Cortex of kidney (tissue), 1 donor: ENCODE measurements at places on chromosomes 11 and 22.

DNA sequence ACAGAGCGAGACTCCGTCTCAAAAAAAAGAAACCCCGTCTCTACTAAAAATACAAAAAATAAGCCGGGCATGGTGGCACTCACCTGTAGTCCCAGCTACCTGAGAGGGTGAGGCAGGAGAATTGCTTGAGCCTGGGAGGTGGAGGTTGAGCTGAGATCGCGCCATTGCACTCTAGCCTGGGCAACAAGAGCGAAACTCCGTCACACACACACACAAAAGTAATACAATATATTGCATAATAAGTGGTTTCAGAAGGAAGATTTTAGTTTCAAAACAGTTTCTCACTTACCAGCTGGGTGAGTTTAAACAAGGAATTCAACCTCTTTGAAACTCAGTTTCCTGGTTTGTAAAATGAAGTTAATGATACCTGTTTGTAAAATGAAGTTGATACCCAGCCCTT lies 32.7 kb upstream of the HTR3A start:
- DNase-seq, result no peak

- DNase-seq, result no peak
Observed at GRCh38 chr22:38710351-38710750, 4.6 kb downstream of the GTPBP1 start.

DNA sequence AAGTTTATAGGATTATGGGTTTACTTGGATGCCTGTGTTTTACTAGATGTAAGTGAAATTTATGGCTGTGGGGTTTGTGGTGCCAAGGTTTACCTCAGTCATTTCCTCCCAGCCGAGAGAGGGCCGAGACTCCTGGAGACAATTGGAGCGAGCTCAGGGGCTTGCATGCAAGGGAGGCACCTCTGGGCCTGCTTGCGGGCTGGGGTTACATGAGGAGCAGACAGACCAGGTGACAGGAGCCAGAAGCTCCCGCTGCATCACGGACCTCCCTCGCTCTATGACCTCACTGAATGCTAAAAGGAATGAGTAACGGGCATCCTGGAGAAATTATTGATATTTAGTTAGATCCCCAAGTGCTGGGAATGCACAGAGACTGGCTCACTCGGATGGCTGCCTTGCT lies 275.2 kb upstream of the KIRREL3 start:
- DNase-seq, result no peak

DNA sequence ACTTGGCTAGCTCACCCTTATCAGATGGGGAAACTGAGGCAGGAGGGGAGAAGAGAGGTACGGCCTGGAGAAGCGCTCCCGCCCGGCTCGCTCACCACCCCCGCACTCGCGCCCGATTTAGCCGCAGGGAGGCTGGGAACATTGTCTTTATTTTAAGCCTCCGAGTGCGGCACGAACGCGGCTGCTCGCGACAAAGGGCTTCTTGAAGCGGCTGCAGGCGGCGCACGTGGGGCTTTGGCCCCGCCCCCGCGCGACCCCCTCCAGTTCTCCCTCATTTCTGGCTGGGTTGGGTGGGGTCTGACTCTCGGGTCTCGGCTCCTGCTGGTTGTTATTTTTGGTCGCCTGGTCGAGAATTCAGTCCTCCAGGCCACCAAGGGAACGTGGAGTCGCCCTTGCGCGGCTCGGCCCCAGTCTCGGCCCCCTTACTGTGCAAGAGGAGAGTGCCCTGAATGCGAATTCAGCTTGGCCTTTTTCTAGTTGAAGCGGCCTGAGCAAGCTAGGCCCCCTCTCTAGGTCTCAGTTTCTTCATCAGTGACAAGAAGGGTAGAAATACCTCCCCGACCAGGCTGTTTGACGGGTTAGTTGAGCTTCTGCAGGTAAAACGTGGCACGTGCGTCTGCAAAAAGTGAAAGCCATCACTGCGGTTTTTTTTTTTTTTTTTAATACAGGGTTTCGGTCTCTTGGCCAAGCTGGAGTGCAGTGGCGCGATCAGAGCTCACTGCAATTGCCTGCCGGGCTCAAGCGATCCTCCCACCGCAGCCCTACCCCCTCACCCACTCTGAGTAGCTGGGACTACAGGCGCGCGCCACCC lies 2.6 kb upstream of the CHRM1 start:
- no peak for DNase-seq

GRCh38 chr22:27616033-27616432 lies 185.5 kb downstream of the MN1 start:
- no peak for DNase-seq

- DNase-seq, result no peak
Observed at GRCh38 chr22:26937213-26937612, 279.8 kb downstream of the MIAT start.

GRCh38 chr11:33478111-33478573 lies 221.0 kb downstream of the HIPK3 start:
- no peak for DNase-seq

- no peak for DNase-seq
Observed at GRCh38 chr11:78742430-78742829, 167.8 kb upstream of the NARS2 start.

DNA sequence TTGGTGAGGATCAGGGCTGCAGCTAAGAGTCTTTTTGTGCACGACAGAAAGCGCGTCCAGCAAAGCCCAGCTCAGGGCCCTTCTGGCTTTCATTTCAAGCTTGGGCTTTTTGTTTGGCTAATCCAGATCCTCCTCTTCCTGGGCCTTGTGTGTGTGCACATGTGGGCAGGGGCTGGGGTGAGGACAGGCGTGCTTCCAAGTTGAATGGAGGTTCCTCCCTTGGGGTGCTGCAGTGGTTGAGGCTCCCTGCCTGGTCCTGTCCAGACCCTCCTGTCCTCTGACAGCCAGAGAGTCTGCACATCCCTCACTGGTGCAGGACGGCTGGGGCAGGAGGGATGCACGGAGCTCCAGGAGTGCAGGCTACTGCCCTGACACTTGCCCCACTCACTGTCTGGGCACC lies 62.0 kb upstream of the NECTIN1 start:
- no peak for DNase-seq
